AG10803 (cell line): ENCODE measurements at places on chromosomes 6 and 20.
A peak's percentile ranks its signal among the peaks of the same experiment; 100 is the strongest.

DNA sequence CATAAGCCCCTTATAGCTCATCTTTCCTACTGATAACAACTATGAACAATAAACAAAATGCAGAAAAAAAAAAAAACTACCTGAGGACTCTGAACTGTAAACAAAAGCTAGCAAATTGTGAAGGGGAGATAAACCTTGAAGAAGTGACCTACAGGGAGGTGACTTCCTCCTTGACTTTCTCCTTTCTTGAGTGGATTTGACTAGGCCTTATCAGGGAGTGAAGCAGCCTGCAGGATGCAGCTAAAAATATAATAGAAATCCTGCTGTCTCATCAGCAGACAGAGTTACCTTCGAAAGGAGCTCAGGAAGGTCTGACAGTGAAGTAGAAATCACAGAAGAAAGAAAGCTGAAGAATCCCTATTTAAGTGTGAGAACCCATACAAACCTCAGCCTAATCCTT lies 322.0 kb upstream of the HTR1E start:
- DNase-seq = no peak

- no peak for DNase-seq
Measured at GRCh38 chr6:81759782-81760181, 7.3 kb upstream of the TENT5A start.

DNA sequence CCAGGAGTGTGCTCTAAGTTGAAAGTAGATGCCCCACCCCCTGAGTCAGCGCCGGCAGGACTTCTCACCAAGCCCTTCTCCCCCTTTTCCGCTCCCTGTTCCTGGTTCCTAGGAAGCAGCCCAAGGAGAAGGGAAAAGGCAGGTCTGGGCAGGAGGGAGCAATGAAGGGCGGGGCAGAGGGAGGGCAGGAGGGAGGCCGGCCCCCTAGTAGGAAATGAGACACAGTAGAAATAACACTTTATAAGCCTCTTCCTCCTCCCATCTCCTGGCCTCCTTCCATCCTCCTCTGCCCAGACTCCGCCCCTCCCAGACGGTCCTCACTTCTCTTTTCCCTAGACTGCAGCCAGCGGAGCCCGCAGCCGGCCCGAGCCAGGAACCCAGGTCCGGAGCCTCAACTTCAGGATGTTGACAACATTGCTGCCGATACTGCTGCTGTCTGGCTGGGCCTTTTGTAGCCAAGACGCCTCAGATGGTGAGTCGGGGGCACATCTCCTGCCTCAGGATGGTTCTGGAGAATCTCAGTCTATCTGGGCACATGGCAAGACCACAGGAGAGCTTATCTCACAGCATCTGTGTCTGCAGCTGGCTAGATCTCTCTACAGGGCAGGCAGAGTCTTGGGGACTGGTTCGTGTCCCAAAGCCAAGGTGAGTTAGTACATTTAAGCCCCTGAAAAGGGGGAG lies at the start of gene PROCR:
PROCR (plus strand) TSS at position 320 of the 681 bp plus-strand sequence; CDS start at position 403, 83 bp downstream.
- DNase-seq = peak; percentile 87

- DNase-seq = peak; percentile 11
Measured at GRCh38 chr6:26475823-26476729, 18.3 kb downstream of the BTN2A1 start.

GRCh38 chr6:22582417-22583205 lies 13.2 kb downstream of the HDGFL1 start:
- no peak for DNase-seq

GRCh38 chr6:137271245-137272183 lies 52.3 kb upstream of the IFNGR1 start:
- DNase-seq = peak; percentile 61

- DNase-seq = peak; percentile 63
Measured at GRCh38 chr6:56891754-56892153, 63.2 kb upstream of the BEND6 start.

DNA sequence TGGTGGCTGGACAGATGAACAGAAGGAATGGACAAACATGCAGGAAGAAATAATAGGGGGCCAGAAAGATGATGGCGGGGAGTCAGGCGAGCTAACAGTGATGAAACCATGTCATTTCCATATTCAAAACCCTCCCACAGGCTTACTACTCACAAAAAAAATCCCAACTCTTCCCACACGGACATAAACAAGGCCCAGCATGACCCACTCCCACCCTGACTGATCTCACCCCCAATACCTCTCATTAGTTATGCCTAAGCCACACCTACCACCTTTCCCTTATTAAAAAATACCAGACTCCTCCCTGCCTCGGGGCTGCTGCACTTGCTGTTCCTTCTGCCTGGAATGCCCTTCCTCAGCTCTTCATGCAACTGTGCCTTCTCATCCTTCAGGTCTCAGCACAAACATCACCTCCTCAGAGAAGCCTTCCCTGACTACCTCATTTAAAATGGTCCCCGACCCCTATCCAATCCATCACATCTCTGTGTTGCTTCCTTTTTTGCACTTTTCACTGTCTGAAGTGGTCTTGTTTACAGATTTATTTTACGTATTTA lies 145.8 kb downstream of the PREX1 start:
- no peak for DNase-seq

DNA sequence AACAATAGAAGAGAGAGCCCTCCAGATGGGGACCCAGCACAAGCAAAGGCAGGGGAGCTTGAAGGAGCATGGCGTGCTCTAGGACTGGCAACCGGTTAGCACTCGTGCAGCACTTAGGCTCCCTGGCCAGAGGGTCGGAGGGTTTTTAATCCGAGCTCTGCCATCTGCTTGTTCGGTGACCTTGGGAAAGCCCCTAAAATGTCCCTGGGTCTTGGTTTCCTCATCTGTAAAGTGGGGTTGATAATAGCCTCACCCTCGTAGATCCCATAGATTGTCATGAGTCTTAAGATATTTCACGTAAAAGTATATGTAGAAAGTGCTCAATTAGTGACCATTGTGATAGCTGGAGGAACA lies 16.6 kb upstream of the HCK start:
- DNase-seq = no peak
